ENCODE measurements at places on chromosomes 7 and 10.

- no peaks in the 10 kb centered on the region for H3K4me1 ChIP-seq
- no peaks in the 10 kb centered on the region for H3K27me3 ChIP-seq
- DNase-seq, result peak; percentile 58
- no peak overlapping the region for H3K27ac ChIP-seq
These were observed 130.3 kb downstream of the PKD1L1 start for GRCh38 chr7:47817917-47818316.

DNA sequence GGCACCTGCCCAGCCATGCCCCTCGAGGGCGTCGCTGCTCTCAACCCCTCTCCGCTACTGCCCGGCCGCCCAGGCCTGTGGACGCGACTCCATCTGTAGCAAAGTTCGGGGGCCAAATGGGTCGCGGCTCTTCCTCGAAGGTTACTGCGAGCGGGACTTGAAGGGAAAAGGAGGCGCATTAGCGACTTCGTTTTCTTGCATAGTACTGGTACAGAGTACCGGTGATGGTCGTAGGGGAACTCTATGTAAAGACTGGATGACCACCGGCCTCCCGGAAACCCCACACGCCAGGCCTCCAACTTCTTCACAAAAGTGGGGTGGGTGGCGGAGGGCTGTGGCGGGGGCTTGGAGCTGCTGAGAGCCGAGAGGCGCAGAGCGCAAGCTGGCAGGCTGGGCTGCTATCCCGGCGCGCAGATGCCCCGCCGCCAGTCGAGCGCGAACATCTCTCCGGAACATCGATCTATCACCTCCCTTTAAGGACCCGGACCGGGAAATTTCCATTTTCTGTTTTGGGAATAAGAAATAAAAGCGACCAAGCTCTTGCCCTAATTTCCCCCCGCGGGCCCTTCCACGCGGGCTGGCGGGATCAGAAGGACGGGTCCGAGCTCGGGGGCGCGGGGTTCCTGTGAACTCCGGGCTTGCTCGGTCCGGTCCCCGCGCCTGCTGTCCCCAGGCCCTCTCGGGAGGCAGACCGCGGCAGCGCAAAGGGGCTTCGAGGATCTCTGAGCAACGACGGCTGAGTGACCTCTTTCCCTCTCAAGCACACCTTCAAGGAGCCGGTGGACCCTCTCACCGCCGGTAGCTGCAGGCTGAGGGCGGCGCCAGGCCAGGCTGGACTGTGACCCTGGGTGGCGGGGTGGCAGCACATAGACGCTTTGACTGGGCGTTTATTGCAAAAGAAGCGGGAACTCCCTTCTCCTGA lies 12.2 kb upstream of the FEZF1 start:
- H3K27me3 ChIP-seq, result no peaks in the 10 kb centered on the region
- no peak overlapping the region for H3K4me3 ChIP-seq
- H3K27ac ChIP-seq, result no peak overlapping the region
- H3K36me3 ChIP-seq, result no peaks in the 10 kb centered on the region
- H3K4me1 ChIP-seq, result peaks cover 28% of the 10 kb centered on the region

GRCh38 chr7:106536079-106536478 lies 124.9 kb downstream of the CCDC71L start:
- H3K27ac ChIP-seq, result peak overlapping the region; percentile 50
- no peaks in the 10 kb centered on the region for H3K27me3 ChIP-seq
- no peak overlapping the region for H3K4me3 ChIP-seq

DNA sequence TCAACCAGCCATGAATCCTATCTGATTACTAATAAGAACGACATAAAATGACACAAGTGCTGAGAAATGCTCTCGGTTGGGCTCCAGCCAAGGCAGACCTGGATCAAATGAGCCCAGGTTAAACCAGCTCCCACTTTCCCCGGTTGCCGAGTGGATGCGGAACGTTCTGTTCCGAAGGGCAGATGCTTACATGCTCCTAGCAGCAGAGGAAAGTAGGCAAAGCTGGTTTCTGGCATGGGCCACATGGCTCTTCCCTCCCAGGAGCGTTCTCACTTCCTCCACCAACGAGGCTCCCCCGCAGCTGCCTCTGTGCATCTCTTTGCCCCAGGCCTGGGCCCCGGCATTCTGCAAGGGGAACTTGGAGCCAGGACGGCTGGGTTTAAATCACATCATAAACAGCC lies 61.8 kb upstream of the SDK1 start:
- H3K27me3 ChIP-seq, result no peaks in the 10 kb centered on the region
- H3K4me3 ChIP-seq, result no peak overlapping the region
- no peaks in the 10 kb centered on the region for H3K36me3 ChIP-seq

- no peaks in the 10 kb centered on the region for H3K36me3 ChIP-seq
- peak overlapping the region; percentile 81 for H3K27ac ChIP-seq
- no peaks in the 10 kb centered on the region for H3K27me3 ChIP-seq
These were observed 17.7 kb downstream of the CHST3 start for GRCh38 chr10:71981876-71982230.

DNA sequence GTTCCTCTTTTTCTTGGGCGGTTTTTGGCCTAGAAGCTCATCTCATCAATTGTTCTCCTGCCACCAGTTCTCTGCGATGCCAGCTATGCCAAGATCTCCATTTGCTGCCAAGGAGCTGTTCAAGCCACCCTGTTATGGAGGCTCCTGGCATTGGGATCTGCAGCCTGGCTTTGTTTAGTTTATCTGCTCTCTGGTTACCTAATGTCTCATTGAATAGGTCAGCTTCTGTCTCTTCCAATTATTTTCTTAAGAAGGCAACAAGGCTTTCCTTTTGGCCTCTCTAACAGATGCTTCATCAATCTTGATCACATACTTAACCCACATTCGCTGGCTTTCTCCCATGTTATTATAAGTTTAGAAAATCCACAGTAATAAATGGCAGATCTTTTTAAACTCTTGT lies 20.6 kb upstream of the SDK1 start:
- H3K27ac ChIP-seq, result peak overlapping the region; percentile 69
- DNase-seq, result no peak
- H3K4me1 ChIP-seq, result no peaks in the 10 kb centered on the region
- H3K4me3 ChIP-seq, result no peak overlapping the region
- no peaks in the 10 kb centered on the region for H3K27me3 ChIP-seq

GRCh38 chr7:36390199-36391090 lies 783 bp downstream of the ANLN start:
- peak overlapping the region; percentile 76 for H3K27ac ChIP-seq
- H3K4me1 ChIP-seq, result no peaks in the 10 kb centered on the region
- H3K27me3 ChIP-seq, result no peaks in the 10 kb centered on the region
- peak; percentile 74 for DNase-seq
- H3K4me3 ChIP-seq, result peak overlapping the region; percentile 57

DNA sequence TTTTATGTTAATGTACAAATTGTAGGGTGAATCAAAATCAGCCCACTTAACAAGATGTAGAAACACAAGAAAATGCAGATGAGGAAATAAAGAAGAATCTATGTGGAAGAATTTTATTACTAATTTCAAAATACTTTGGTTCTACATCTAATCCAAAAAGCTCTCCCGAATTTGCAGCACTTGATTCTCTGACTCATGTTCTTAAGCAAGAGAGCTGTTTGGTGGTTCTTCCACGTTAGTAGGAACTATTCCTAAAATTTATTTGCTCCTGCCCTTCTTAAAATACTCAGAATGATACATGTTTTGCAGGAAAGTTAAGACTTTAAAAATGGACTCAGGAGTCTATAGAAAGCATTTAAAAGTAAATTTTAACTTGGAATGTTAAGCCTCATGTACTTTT lies 91.8 kb downstream of the ZMYND11 start:
- no peaks in the 10 kb centered on the region for H3K36me3 ChIP-seq
- no peak for DNase-seq
- H3K4me3 ChIP-seq, result no peak overlapping the region
- no peaks in the 10 kb centered on the region for H3K27me3 ChIP-seq
- no peaks in the 10 kb centered on the region for H3K4me1 ChIP-seq

- H3K4me1 ChIP-seq, result no peaks in the 10 kb centered on the region
- H3K27me3 ChIP-seq, result no peaks in the 10 kb centered on the region
- DNase-seq, result no peak
- H3K36me3 ChIP-seq, result no peaks in the 10 kb centered on the region
These were observed 148.2 kb downstream of the KCND2 start for GRCh38 chr7:120421151-120421651.

- H3K4me3 ChIP-seq, result no peak overlapping the region
- no peaks in the 10 kb centered on the region for H3K4me1 ChIP-seq
- peaks cover 36% of the 10 kb centered on the region for H3K27me3 ChIP-seq
- H3K27ac ChIP-seq, result no peak overlapping the region
- no peak for DNase-seq
- H3K36me3 ChIP-seq, result no peaks in the 10 kb centered on the region
These were observed 4.9 kb upstream of the DNTT start for GRCh38 chr10:96299383-96299782.

GRCh38 chr10:116097239-116097784 lies 175.7 kb downstream of the GFRA1 start:
- no peak overlapping the region for H3K27ac ChIP-seq
- H3K4me3 ChIP-seq, result no peak overlapping the region
- peaks cover 11% of the 10 kb centered on the region for H3K27me3 ChIP-seq
- no peaks in the 10 kb centered on the region for H3K4me1 ChIP-seq

- H3K4me3 ChIP-seq, result no peak overlapping the region
- H3K27ac ChIP-seq, result no peak overlapping the region
- no peaks in the 10 kb centered on the region for H3K4me1 ChIP-seq
- H3K27me3 ChIP-seq, result no peaks in the 10 kb centered on the region
These were observed 46.8 kb downstream of the PIK3AP1 start for GRCh38 chr10:96673318-96674099.

- no peaks in the 10 kb centered on the region for H3K36me3 ChIP-seq
- no peaks in the 10 kb centered on the region for H3K4me1 ChIP-seq
- no peak for DNase-seq
- H3K4me3 ChIP-seq, result no peak overlapping the region
These were observed 71.3 kb downstream of the PARD3 start for GRCh38 chr10:34743814-34744213.

- no peak for DNase-seq
- H3K4me1 ChIP-seq, result no peaks in the 10 kb centered on the region
- H3K4me3 ChIP-seq, result no peak overlapping the region
- H3K27ac ChIP-seq, result no peak overlapping the region
- no peaks in the 10 kb centered on the region for H3K36me3 ChIP-seq
These were observed 73.8 kb downstream of the CREM start for GRCh38 chr10:35200487-35200886.

DNA sequence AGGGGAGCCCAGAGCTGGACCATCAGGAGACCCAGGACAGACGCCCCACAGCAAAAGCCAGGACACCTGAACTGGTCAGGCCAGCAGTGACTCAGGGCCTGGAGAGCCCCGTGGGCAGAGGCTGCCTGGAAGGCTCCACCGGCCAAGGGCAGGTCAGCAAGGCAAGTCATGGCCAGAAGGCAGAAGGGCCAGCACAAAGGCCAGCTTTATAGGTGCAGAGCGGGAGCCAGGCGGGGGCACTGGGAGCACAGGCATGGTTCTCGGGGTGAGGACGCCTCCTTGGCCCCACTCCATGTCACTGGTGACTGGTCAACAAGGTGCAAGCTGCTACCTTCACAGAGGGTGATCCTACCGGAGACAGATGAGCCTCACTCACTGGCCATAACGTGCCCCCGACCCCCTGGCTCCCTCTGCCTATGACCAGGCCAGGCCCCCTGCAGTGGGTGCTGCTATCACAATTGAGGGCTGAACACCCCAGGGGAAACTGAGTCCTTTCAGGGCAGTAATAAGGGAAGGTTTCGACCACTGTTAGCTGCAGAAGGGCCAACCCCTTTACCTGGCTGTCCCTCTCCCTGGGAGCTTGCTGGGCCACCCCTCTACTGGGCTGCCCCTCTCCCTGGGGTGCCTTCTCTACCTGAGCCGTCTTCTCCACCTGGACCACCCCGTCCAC lies 317.4 kb downstream of the PTPRN2 start:
- no peaks in the 10 kb centered on the region for H3K36me3 ChIP-seq
- H3K27me3 ChIP-seq, result no peaks in the 10 kb centered on the region
- H3K27ac ChIP-seq, result no peak overlapping the region
- DNase-seq, result no peak

GRCh38 chr7:4070214-4070613 lies 611.9 kb upstream of the FOXK1 start:
- no peaks in the 10 kb centered on the region for H3K27me3 ChIP-seq
- DNase-seq, result no peak
- H3K4me3 ChIP-seq, result no peak overlapping the region
- H3K27ac ChIP-seq, result no peak overlapping the region

- DNase-seq, result no peak
- H3K4me3 ChIP-seq, result no peak overlapping the region
- H3K36me3 ChIP-seq, result no peaks in the 10 kb centered on the region
- H3K4me1 ChIP-seq, result no peaks in the 10 kb centered on the region
- H3K27me3 ChIP-seq, result peaks cover 8% of the 10 kb centered on the region
These were observed 112.0 kb upstream of the PRSS1 start for GRCh38 chr7:142637240-142637639.

- H3K4me3 ChIP-seq, result no peak overlapping the region
- no peaks in the 10 kb centered on the region for H3K36me3 ChIP-seq
- no peaks in the 10 kb centered on the region for H3K27me3 ChIP-seq
- H3K4me1 ChIP-seq, result no peaks in the 10 kb centered on the region
- no peak overlapping the region for H3K27ac ChIP-seq
- DNase-seq, result no peak
These were observed 601.3 kb upstream of the GHITM start for GRCh38 chr10:83538047-83538446.

DNA sequence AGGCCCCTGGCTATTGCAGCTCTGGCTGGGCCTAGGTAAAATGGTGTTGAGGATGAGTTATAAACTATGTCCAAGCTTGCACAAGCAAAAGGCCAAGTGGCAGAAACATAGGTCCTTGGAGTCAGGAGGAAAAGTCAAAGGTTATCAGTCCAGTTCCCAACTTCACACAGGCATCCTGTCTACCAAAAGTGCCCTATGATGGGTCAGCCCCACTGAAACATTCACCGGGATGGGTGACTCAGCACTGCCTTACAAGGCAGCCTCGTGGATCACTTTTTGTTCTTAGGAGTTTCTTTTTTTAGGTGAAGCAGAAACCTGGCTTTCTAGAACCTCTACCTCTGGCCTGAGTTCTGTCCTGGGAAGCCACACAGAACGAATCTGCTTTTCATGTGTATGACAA lies 158.8 kb upstream of the LYZL2 start:
- H3K4me3 ChIP-seq, result no peak overlapping the region
- no peaks in the 10 kb centered on the region for H3K27me3 ChIP-seq
- no peaks in the 10 kb centered on the region for H3K36me3 ChIP-seq
- H3K27ac ChIP-seq, result no peak overlapping the region
- H3K4me1 ChIP-seq, result no peaks in the 10 kb centered on the region
- DNase-seq, result no peak

DNA sequence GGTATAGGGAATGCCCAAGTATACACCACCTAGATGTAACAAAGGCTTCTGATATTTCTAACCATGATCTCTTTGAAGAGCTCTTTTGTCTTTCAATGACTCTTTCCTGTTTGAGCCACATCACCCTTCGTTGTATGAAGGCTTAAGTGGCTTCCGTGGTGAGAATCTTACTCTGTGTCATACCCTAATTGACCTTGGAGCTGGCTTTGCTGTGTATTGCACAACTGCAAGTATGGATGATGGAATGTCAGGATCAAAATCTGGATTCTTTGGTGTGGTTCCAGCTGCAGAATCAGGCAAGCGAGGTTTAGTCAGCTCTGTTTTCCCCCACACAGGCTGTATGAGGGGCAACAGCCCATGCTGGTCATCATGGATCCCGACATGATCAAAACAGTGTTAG lies 16.0 kb downstream of the CYP3A43 start:
- no peaks in the 10 kb centered on the region for H3K27me3 ChIP-seq
- no peak overlapping the region for H3K27ac ChIP-seq
- DNase-seq, result no peak
- no peak overlapping the region for H3K4me3 ChIP-seq
- no peaks in the 10 kb centered on the region for H3K36me3 ChIP-seq
